ENCODE measurements at places on chromosomes 13 and 19. TPM values are rescaled to one million over a fixed set of nuclear protein-coding genes. Genes with fewer than 3 reads are reported as not detected.

Gene FGF22
- total RNA-seq = 0.72 TPM

Gene IGFL4
- total RNA-seq = 0.39 TPM

Gene WASF3
- total RNA-seq = 20.2 TPM

Gene ZNF726
- 7.2 TPM for total RNA-seq

Gene MIDN
- total RNA-seq = 118 TPM

Gene KIR2DL3
- total RNA-seq = not detected

GRCh38 chr19:49746206-49746958, 16.7 kb downstream of the TSKS start:
- H3K4me1 ChIP-seq = no peaks in the 10 kb centered on the region
- no peak for DNase-seq
- H3K27ac ChIP-seq = no peak overlapping the region
- no peaks in the 10 kb centered on the region for H3K27me3 ChIP-seq
- no peaks in the 10 kb centered on the region for H3K36me3 ChIP-seq

DNA sequence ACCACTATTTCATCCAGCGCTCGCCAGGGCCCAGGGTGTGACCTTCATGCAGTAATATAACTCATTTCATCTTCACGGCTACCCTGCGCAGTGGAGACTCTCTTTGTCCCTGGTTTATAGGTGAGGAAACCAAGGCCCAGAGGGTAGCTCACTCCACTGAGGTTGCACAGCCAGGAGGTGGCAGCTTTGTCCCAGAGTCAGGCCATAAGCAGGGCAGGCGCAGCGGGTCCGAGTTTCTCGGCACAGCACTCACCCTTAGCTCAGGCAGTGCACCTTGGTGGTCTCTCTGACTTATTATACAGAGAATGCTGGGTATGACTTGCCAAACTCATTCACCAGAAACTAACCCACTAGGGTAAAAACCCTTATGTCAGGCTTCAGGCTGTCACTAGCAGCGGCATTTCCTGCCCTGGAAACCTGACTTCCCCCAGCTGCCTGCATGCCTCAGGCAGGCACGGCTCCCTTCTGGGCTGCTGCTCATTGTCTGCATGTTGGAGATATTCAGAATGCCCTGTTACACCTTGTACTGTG, 24.5 kb downstream of the PPP5C start:
- H3K27ac ChIP-seq = no peak overlapping the region
- no peaks in the 10 kb centered on the region for H3K36me3 ChIP-seq
- H3K4me1 ChIP-seq = no peaks in the 10 kb centered on the region
- H3K4me3 ChIP-seq = no peak overlapping the region
- H3K27me3 ChIP-seq = no peaks in the 10 kb centered on the region

DNA sequence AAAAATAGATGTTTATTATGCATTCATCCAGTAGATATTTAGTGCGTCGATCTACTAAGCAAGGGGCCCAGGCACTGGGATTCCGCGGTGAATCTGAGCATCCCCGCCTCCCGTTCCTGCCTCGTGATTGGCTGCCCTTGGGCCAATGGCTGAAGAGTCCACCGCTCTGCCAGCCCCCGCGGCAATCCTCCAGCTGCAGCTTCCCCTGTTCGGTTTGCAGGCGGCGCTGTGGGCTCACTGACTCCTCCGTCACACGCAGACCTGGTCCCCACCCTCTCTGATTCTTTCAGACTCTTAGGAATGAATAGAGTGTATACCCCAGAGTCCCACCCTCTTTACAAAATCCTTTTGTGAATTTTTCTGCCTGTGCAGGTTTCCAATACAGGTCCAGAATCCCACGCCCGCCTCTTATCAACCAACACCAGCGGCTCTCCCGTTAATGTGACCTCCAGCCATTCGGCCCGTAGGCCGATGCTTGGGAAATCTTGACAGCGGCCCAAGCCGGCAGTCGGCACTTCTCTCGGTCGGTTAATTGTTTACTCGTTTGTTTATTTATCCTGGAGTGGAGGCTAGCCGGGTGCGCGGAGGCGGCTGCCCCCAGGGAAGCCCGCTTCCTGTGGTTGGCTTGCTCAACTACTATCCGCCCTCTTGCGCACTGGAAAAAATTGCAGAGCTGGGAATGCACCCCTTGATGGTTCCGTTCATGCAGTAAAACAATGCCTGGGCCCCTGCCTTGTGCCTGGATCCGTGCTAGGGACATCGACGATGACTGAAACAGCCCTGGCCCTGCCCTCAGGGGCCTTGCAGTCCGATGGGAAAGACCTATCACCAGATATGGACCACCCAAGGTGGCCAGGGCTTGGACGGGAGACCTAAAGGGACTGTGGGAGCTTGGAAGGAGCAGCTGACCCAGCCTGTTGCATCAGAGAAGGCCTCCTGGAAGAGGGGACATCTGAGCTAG, 4.5 kb upstream of the ARHGAP35 start:
- no peaks in the 10 kb centered on the region for H3K27me3 ChIP-seq
- H3K36me3 ChIP-seq = peaks cover under 1% of the 10 kb centered on the region
- no peak for DNase-seq
- H3K4me3 ChIP-seq = peak overlapping the region; percentile 73

GRCh38 chr13:74171641-74172040, 37.4 kb upstream of the KLF12 start:
- no peaks in the 10 kb centered on the region for H3K36me3 ChIP-seq
- H3K27me3 ChIP-seq = no peaks in the 10 kb centered on the region
- no peak overlapping the region for H3K4me3 ChIP-seq
- no peaks in the 10 kb centered on the region for H3K4me1 ChIP-seq

GRCh38 chr13:93865235-93865634, 614.2 kb downstream of the DCT start:
- no peak overlapping the region for H3K4me3 ChIP-seq
- H3K36me3 ChIP-seq = no peaks in the 10 kb centered on the region
- H3K27me3 ChIP-seq = no peaks in the 10 kb centered on the region
- no peak for DNase-seq
- H3K4me1 ChIP-seq = no peaks in the 10 kb centered on the region

- no peak overlapping the region for H3K27ac ChIP-seq
- peak overlapping the region; percentile 21 for H3K4me3 ChIP-seq
- DNase-seq = no peak
- no peaks in the 10 kb centered on the region for H3K36me3 ChIP-seq
Observed at GRCh38 chr19:17950310-17951156, 16.4 kb upstream of the KCNN1 start.

GRCh38 chr13:20526664-20527063, 1.0 kb upstream of the CRYL1 start:
- H3K4me3 ChIP-seq = peak overlapping the region; percentile 66
- H3K36me3 ChIP-seq = no peaks in the 10 kb centered on the region
- DNase-seq = no peak
- H3K27me3 ChIP-seq = no peaks in the 10 kb centered on the region
- peak overlapping the region; percentile 70 for H3K27ac ChIP-seq

DNA sequence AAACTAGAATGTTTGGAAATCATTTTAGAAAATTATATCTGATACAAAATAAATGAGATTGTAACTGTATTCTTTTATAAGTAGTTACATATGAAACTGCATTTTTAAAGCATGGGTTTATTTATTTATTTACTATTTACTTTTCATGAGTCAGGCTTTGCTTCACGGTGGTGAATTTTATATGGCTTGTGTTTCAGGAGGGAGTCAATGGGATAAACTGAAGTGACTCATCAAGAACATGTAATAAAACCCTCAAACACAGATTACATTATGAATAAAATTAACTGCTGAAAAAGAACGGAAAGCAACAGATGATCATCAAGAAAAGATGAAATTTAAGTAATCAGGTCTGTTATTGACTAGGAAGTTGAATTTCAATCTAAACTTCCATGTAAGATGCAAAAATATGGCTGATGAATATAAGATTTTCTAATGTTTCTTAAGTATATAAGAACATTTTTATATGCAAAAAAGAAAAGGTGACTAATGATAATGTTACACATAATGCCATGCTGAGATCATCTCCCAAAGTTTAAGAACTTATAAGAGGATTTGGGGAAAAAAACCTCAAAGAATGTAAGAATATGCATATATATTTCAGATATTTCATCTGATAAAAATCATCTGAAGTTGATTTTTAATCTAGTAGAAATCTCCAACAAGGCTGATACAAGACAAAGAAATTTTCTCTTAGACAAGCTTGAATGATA, 383.6 kb downstream of the SLITRK1 start:
- H3K4me1 ChIP-seq = no peaks in the 10 kb centered on the region
- H3K36me3 ChIP-seq = no peaks in the 10 kb centered on the region
- DNase-seq = no peak
- H3K27ac ChIP-seq = peak overlapping the region; percentile 56
- no peaks in the 10 kb centered on the region for H3K27me3 ChIP-seq

GRCh38 chr19:40177286-40178070, 13.7 kb upstream of the MAP3K10 start:
- H3K27me3 ChIP-seq = peaks cover 13% of the 10 kb centered on the region
- no peak for DNase-seq
- H3K36me3 ChIP-seq = no peaks in the 10 kb centered on the region

GRCh38 chr19:46481947-46482346, 10.6 kb upstream of the PNMA8A start:
- H3K27me3 ChIP-seq = no peaks in the 10 kb centered on the region
- H3K27ac ChIP-seq = no peak overlapping the region
- H3K36me3 ChIP-seq = no peaks in the 10 kb centered on the region
- no peak overlapping the region for H3K4me3 ChIP-seq

DNA sequence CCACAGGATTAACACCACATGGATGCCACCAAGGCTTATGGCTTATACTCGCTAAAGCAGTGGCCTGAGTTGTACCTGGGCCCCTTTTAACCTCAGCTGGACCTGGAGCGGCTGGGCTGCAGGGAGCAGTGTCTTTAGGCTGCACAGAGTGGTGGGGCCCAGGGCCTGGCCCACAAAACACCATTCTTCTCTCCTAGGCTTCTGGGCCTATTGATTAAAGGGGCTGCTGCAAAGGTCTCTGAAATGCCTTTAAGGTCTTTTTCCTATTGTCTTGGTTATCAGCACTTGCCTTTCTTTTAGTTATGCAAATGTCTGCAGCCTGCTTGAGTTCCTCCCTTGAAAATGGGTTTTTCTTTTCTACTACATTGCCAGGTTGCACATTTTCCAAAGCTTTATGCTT, 973.9 kb upstream of the PRR20A start:
- H3K27ac ChIP-seq = no peak overlapping the region
- no peak overlapping the region for H3K4me3 ChIP-seq
- H3K27me3 ChIP-seq = no peaks in the 10 kb centered on the region
- H3K4me1 ChIP-seq = no peaks in the 10 kb centered on the region
- H3K36me3 ChIP-seq = no peaks in the 10 kb centered on the region

- H3K27me3 ChIP-seq = no peaks in the 10 kb centered on the region
- no peaks in the 10 kb centered on the region for H3K4me1 ChIP-seq
- no peaks in the 10 kb centered on the region for H3K36me3 ChIP-seq
- DNase-seq = no peak
Observed at GRCh38 chr13:55550624-55551023, 1590.1 kb upstream of the PRR20A start.

- H3K36me3 ChIP-seq = no peaks in the 10 kb centered on the region
- no peaks in the 10 kb centered on the region for H3K4me1 ChIP-seq
- H3K4me3 ChIP-seq = no peak overlapping the region
- no peak overlapping the region for H3K27ac ChIP-seq
Observed at GRCh38 chr13:40635315-40635995, 31.0 kb downstream of the FOXO1 start.

DNA sequence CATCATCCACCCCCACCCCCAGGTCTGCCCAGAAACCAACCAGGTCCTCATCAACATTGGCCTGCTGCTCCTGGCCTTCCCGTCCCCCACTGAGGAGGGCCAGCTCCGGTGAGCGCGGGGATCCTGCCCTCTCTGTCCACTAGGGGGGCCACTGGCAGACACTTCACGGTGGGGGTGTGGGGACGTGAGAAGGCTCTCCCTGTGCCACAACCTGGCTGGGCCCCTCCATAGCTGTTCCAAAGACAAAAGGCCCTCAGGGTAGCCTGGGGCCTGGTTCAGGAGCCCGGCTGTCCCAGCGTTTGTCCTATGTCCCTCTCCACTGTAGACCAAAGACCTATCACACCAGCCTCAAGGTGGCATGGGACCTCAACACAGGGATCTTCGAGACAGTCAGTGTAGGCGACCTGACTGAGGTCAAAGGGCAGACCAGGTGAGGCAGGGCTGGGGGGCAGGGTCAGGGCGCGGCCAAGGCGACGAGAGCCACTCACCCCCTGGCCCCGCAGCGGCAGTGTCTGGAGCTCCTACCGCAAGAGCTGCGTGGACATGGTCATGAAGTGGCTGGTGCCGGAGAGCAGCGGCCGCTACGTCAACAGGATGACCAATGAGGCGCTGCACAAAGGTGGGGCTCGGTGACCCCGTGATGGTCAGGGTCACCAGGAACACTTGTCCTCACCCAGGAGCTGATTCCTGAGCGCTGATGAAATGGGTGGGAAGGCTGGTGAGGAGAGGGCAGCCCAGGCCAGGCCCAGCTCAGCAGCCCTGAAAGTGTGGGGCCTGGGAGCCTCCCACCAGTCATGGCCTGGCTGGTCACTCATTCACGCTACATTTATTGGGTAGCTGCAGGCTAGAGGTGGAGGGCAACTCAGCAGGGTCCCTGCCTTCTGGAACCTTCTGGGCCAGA, 7.9 kb downstream of the DCAF15 start:
- DNase-seq = no peak
- H3K27ac ChIP-seq = no peak overlapping the region
- no peak overlapping the region for H3K4me3 ChIP-seq
- H3K36me3 ChIP-seq = no peaks in the 10 kb centered on the region

DNA sequence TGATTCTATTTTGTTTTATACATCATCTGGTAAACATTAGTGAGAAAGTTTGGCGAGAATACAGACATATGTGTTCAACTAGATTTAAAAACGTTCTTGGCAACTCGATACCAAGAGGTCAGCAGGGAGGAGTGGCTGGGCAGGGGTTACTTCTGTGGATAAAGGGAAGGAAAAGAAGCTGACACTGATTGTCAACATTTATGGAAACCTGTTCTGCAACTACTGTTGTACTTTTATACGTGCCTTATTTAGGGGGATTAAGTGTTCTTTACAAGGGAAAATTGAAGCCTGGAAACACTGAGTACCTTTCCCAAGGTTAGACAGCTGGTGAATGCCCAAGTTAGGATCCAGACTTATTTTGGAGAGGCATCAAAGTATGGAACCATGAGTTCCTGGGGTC, 65.0 kb downstream of the MTUS2 start:
- no peaks in the 10 kb centered on the region for H3K4me1 ChIP-seq
- no peak overlapping the region for H3K27ac ChIP-seq
- DNase-seq = no peak
- H3K27me3 ChIP-seq = no peaks in the 10 kb centered on the region
